ENCODE measurements at places on chromosomes 2 and 18. TPM values are rescaled to one million over a fixed set of nuclear protein-coding genes. Genes with fewer than 3 reads are reported as not detected.

Gene CD8B
- polyA plus RNA-seq = 0.89 TPM

Gene CPO
- 0.31 TPM for polyA plus RNA-seq

- no peaks in the 10 kb centered on the region for H3K36me3 ChIP-seq
- DNase-seq = no peak
- no peak overlapping the region for H3K4me3 ChIP-seq
Observed at GRCh38 chr18:2879889-2880288, 33.1 kb downstream of the EMILIN2 start.

DNA sequence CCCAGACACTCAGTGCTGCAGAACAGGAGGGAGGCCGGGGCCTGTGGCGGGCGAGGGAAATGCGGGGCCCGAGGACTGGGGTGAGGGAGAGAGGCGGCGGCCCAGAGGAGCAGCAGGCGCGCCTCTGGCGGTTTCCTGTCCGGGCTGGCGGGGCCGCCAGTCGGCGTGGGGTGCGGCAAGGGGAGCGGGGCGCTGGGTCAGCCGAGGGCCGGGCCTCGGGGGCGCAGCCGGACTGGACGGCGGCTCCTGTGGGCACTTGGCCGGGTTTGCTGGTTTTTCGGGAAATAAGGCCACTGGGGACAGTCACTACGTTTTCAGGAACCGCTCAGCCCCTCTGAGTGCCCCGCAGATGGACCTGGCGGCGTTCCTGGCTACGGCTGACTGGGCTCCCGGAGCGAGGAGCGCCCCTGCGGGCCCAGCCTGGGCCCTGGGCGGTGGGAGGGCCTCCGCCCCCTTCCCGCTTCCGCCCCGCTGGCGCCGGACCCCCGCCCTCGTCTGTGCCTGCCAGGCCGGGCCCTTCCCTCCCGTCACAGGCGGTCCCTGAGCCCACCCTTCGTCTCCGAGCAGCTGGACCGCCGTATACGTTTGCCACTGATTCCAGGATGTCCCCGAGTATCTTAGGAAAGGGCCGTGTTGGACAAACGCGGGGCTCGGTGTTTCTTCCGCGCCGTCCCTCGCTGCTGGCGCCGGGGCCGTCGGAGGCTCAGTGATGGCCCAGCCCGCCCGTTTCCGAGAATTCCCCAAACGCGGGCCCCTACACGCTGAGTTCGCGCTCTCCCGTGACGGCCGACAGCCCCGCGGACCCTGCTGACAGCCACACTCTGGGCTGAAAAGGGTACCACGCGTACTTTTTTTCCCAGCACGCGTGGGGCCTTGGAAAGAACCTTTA, 84.6 kb downstream of the FAM210A start:
- DNase-seq = no peak
- no peak overlapping the region for H3K4me3 ChIP-seq
- H3K4me1 ChIP-seq = no peaks in the 10 kb centered on the region
- no peaks in the 10 kb centered on the region for H3K27me3 ChIP-seq
- no peak overlapping the region for H3K27ac ChIP-seq

DNA sequence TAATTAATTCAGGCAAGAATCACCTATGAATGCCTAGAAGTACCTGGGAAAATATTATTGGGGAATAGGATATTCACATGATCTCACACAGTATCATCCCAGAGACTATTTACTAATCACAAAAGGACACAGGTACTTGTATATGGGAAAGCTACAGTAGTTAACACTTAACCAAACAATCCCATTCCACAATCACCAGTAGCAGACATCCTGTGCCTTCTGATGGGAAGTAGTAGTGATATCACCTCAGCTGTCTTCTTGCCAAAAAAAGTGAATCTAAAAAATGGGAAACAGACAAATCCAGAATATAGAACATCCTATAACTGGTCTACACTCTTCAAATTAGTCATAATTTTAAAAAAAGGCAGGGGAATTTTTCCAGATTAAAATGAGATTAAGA, 75.6 kb upstream of the CCDC150 start:
- no peak overlapping the region for H3K27ac ChIP-seq
- no peak overlapping the region for H3K4me3 ChIP-seq
- H3K4me1 ChIP-seq = peaks cover 2% of the 10 kb centered on the region
- H3K36me3 ChIP-seq = no peaks in the 10 kb centered on the region

Data from liver (tissue), 10 donors.